ENCODE measurements at places on chromosomes 6 and 20.

- no peak for DNase-seq
These were observed 205.9 kb downstream of the HACE1 start for GRCh38 chr6:104653781-104654180.

GRCh38 chr6:53899512-53899911, 104.7 kb downstream of the LRRC1 start:
- DNase-seq = no peak

DNA sequence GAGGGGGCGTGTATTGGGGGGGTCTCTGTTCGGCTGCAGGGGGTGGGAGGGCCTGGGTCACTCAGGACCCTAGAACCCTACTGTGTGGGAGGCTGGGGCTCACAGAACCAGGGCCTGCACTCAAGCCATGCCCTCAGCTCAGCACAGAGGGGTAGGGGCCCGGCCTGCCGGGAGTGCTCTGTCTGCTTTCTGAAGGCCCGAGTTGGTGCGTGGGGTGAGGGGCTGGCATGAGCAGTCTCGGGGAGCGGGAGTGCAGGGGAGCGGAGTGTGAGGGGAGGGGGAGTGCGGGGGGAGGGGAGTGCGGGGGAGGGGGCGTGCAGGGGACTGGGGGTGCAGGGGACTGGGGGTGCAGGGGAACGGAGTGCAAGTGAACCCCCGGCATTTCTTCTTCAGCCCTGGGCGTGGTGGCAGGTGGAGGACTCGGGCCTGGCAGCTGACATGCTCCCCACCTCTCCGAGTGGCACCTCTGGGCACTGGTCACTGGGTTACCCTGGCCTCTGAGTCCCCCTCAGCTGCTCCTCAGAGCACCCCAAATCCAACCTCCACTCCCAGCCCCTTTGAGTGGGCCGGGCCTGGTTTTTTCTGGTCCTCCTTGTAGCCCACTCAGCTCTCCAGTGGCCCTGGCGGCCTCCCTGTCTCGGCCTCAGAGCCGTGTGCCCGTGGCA, 1.0 kb downstream of the COL20A1 start:
- no peak for DNase-seq

- DNase-seq = no peak
These were observed 176.5 kb upstream of the PDE7B start for GRCh38 chr6:135675026-135675425.

DNA sequence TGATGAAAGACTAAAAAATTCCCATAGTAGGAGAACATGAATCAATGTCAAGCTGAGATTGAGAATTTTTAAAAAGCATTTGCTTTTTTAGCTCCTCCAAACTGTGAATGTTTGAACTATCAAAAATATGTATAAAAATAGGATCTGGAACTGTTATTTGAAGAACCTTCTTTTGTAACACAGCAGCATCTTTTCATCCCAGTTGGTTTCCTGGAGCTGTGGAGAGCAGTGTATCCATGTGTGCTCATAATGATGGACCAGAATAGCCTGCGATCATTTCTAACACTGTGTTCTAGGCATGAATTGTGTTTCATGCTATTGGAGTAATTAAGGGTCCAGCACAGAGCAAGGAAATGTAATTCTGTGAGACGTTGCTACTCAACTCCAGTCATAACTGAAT, 22.1 kb downstream of the MRAP2 start:
- DNase-seq = no peak

GRCh38 chr6:35158520-35158919, 17.4 kb upstream of the TCP11 start:
- no peak for DNase-seq

- no peak for DNase-seq
These were observed 17.4 kb upstream of the RAB32 start for GRCh38 chr6:146526192-146526591.

All from WTC11 (cell line).